ENCODE measurements at places on chromosomes 5 and 9.

DNA sequence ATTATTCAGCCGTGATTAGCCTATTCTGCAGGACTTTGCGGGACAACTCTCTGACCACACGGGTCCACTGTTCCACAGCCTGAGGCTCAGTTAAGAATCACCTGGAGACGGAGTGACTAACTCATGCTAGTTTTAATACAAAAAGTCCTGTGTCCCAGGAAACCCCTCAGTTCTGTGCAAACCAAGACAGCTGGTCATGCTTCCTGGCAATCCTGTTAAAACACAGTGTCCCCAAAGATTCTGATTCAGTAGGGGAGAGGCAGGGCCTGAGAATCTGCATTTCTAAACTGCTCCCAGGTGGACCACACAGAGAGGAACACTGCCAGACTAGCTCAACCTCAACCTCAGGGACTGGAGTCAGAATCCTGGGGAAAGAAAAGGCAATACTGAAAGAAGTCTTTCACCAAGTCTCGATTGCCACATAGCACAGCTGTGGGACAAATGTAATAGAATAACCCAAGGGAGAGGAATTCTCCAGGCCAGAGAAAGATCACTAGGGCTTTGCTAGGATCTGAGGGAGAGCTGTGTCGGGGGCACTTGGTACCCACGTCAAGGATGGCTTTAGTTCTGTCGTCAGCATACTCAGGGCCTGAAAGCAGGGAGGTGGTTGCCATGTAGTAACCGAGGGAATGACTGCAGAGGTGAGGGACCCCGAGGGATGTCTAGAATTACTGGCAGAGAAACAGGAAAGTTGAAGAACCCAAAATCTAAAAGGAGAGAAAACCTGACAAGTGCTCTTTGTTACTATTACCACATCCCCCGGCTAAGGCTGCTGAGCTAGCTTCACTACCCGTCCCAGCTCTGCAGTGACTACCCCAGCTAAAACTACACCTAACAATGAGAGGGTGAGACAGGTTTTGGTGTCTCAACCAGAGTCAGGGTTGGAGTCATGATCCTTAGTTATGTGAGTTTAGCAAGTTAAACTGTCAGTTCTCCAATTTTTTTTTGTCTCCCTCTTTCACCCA lies 8.6 kb downstream of the SUSD1 start:
- H3K4me1 ChIP-seq, result peaks cover 32% of the 10 kb centered on the region
- no peak for DNase-seq
- H3K27me3 ChIP-seq, result no peaks in the 10 kb centered on the region
- H3K27ac ChIP-seq, result peak overlapping the region; percentile 45
- no peak overlapping the region for H3K4me3 ChIP-seq

DNA sequence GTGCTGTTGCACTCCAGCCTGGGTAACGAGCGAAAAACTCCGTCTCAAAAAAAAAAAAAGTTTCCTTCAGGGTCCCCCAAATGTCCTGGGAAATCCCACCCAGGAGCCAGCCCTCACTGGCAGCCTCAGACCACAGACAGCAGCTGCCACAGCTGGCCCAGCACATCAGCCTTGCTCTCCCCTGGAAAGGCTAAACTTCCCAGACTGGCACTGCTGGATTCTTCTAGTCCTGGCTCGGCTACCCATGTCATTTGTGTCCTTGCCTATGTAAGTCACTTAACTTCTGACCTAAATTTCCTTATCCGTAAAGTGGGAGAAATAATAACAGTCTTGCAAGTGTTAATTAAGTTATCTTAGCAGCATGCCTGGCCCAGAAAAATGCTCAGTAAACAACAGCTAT lies 8.6 kb upstream of the PRRC2B start:
- no peak overlapping the region for H3K4me3 ChIP-seq
- peaks cover 3% of the 10 kb centered on the region for H3K4me1 ChIP-seq
- H3K27me3 ChIP-seq, result no peaks in the 10 kb centered on the region

DNA sequence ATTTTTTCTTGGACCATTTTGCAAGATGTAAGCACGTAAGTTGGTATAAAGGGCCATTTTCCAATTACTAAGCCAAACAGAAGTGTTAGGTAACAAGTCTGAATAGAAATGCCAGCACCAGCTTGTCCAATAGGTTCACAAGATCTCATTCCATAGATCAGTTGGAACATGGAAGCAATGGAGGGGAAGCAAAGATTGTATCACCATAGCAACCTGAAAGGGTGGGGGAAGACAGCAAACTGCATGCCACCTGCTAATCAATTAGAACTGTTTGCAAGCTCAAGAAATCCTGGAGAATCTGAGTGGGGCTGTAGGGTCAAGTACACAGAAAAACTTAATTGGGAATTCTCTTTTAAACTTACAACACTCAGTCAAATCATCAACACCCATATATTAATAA lies 264.9 kb upstream of the EFNA5 start:
- H3K4me3 ChIP-seq, result no peak overlapping the region
- H3K36me3 ChIP-seq, result no peaks in the 10 kb centered on the region
- H3K4me1 ChIP-seq, result no peaks in the 10 kb centered on the region
- no peaks in the 10 kb centered on the region for H3K27me3 ChIP-seq
- no peak overlapping the region for H3K27ac ChIP-seq
- DNase-seq, result no peak

DNA sequence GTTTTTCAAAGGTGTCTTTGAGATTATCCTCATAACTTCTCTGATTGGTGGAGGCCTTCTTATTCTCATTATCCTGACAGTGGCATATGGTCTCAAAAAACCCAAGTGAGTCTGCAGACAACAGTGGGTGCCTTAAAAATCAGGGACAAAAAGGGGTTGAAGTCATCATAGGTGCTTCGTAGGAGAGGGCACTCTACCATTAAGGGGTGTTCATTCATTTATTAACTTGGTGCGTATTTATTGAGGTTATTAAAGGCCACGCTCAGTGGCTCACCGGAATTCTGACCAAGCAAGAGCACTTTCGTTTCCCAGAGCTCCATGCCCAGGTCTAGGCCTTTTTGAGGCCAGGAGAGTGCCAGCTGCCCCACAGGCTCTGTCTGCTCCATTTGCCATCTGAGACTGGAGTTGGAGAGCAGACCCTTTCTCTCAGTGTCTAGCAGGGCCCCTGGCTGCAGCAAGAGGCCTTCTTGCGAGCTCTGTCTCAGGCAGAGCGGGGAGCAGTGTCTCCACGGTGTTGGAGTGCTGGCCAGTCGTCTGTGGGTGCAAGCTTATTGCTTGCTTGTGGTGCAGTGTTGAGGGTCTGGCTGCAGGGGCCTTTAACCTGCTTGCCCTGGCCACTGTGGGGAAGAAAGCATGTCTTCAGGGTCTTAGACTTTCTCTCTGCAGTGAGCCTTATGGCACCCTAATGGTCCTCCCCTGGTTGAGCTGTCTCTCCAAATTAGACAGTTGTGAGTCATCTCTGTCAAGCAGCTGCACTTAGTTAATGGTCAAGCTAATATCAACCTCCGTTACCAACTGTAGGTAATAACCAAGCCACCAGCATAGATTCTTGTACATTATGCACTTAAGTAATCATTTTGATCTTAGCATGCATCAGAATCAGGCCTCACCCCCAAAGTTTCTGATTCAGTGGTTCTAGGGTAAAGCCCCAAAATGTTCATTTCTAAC lies 62.6 kb downstream of the IL31RA start:
- H3K36me3 ChIP-seq, result no peaks in the 10 kb centered on the region
- no peaks in the 10 kb centered on the region for H3K27me3 ChIP-seq
- H3K4me3 ChIP-seq, result no peak overlapping the region

GRCh38 chr9:127423476-127423933 lies 677 bp upstream of the ZNF79 start:
- peaks cover 3% of the 10 kb centered on the region for H3K4me1 ChIP-seq
- H3K27me3 ChIP-seq, result no peaks in the 10 kb centered on the region
- H3K36me3 ChIP-seq, result peaks cover 4% of the 10 kb centered on the region
- peak overlapping the region; percentile 63 for H3K4me3 ChIP-seq
- no peak for DNase-seq

GRCh38 chr9:131411719-131412681 lies 18.1 kb downstream of the PRRC2B start:
- H3K27ac ChIP-seq, result no peak overlapping the region
- H3K36me3 ChIP-seq, result peaks cover 23% of the 10 kb centered on the region
- H3K4me3 ChIP-seq, result no peak overlapping the region

GRCh38 chr5:119333421-119333851 lies 22.4 kb upstream of the TNFAIP8 start:
- H3K36me3 ChIP-seq, result no peaks in the 10 kb centered on the region
- H3K27ac ChIP-seq, result peak overlapping the region; percentile 84
- no peak for DNase-seq
- peak overlapping the region; percentile 0 for H3K4me3 ChIP-seq
- no peaks in the 10 kb centered on the region for H3K27me3 ChIP-seq
- H3K4me1 ChIP-seq, result peaks cover 41% of the 10 kb centered on the region

DNA sequence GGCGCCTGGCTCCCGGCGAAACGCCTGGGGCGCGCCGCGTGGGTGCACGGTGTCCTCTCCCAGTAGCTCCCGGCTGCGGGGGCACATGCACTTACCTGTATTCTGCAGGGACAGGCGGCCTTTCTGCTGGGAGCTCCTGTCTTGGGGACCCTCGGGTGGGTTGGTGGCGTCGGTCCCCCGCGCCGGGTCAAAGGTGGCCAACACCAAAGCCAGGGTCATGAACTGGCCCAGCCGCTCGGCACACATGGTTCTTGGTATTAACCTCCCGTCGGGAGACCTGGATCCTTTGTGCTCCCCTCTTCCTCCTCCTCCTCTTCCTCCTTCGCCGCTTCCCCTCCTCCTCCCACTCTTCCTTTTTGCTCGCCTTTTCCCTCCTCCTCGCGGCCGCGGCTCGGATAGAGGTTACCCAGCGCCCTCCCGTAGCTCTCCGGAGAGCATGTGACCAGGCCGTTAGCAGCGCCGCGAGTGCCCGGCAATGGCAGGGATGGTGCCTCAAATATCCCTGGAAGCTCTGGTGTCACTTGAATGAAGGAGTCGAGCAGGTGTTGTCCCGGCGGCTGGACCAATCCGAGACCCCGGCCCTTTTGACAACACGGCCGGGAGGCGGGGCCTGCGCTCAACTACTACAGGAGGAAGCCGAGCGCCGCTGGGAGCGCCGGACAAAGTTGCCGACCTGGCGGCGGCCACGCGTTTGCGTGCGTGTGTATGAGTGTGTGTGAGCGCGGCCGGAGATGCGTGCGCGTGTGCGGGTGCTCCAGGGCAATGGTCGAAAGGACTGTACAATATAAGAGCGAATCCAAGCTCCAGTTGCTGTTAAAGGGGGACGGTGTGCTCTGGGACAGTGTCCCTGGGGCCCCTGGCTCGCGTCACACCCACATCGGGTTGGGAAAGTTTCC lies at the start of gene STC2:
STC2 (minus strand) TSS at position 467 of the 896 bp plus-strand sequence; CDS start at position 246, 221 bp downstream.
- no peaks in the 10 kb centered on the region for H3K27me3 ChIP-seq
- H3K4me3 ChIP-seq, result peak within 1 kb of the TSS; percentile 47
- peaks cover 25% of the 10 kb centered on the region for H3K4me1 ChIP-seq
- peaks cover 47% of the 10 kb centered on the region for H3K36me3 ChIP-seq
- peak; percentile 99 for DNase-seq

GRCh38 chr9:518540-518939 lies 303.9 kb downstream of the DOCK8 start:
- H3K36me3 ChIP-seq, result peaks cover 10% of the 10 kb centered on the region
- peaks cover 20% of the 10 kb centered on the region for H3K4me1 ChIP-seq
- peak overlapping the region; percentile 56 for H3K27ac ChIP-seq
- no peak for DNase-seq

- no peaks in the 10 kb centered on the region for H3K36me3 ChIP-seq
- no peak overlapping the region for H3K27ac ChIP-seq
- no peak overlapping the region for H3K4me3 ChIP-seq
- peaks cover 22% of the 10 kb centered on the region for H3K4me1 ChIP-seq
These were observed 14.3 kb downstream of the IER5L start for GRCh38 chr9:129163753-129164152.
